ENCODE measurements at places on chromosomes 5 and 9. TPM values are rescaled to one million over a fixed set of nuclear protein-coding genes. Genes with fewer than 3 reads are reported as not detected.

Gene MELK
- 0.18 TPM for polyA plus RNA-seq

DNA sequence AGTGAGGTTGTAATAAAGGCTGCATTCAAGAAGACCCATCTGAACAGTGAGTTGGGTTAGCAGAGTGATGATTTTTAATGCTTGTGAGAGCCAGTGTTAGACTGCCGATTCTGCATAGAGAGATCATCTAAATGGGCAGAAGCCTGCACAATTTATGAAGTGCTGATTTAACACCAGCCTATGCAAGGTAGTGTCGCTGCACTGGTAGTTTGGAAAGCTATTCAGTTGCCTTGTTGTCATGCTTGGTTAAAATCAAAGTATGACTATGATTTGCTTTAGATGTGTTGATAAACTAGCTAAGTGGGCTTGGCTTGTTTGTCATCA lies 379 bp upstream of the LRRTM2 start:
- no peak overlapping the region for H3K27ac ChIP-seq
- no peak for DNase-seq
- no peaks in the 10 kb centered on the region for H3K36me3 ChIP-seq
- peaks cover 1% of the 10 kb centered on the region for H3K27me3 ChIP-seq
- no peak overlapping the region for H3K4me3 ChIP-seq

DNA sequence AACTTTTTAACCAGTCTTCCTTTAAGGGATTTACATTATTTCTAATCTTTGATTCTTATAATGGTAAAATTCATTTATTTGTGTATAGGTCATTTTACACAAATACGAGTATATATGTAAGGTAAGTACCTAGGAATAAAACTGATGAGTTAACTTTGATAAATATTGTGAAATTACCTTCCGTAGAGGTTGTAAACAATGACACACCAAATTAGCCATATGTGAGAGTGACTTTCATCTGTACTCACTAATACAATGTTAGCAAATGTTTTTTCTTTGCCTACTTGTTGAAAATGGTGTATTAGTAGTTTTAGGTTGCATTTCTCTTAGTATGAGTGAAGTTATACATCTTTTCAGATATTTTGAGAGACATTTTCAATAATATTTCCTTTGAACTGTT lies 42.6 kb upstream of the TSLP start:
- H3K4me1 ChIP-seq, result no peaks in the 10 kb centered on the region
- H3K27ac ChIP-seq, result no peak overlapping the region
- no peak overlapping the region for H3K4me3 ChIP-seq
- DNase-seq, result no peak

GRCh38 chr5:114858665-114859437 lies 310.9 kb downstream of the TRIM36 start:
- H3K4me3 ChIP-seq, result peak overlapping the region; percentile 89
- no peaks in the 10 kb centered on the region for H3K27me3 ChIP-seq
- peaks cover 67% of the 10 kb centered on the region for H3K4me1 ChIP-seq
- no peak for DNase-seq
- no peaks in the 10 kb centered on the region for H3K36me3 ChIP-seq

DNA sequence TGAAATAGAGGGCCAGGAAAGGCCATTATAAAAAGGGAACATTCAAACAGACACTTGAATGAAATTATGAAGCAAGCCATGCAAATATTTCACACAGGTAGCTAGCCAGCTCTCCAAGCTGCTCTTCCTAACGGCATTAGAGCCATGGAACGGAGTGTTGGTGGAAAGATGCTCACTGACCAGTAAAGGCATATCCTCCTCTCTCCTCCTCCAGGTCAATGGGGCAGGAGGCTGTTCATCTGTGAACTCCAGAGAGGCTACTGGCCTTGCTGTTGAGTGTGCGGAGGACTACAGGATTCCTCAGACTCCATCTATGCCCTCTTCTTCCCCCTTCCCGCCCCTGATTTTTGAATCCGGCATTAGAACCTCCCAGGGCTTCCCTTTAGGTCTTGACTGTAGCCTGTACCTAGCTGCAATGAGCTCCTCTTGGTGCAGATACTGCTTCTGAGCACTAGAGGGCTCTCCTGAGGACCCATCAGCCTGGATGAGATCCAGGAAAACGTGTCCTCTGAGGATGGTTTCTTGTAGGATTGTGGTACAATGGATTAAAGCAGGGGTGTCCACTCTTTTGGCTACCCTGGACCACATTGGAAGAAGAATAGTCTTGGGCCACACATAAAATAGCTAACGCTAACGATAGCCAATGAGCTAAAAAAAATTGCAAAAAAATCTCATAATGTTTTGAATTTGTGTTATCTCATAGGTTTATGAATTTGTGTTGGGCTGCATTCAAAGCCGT lies 162.2 kb downstream of the SREK1 start:
- no peak overlapping the region for H3K27ac ChIP-seq
- no peak for DNase-seq
- no peak overlapping the region for H3K4me3 ChIP-seq
- no peaks in the 10 kb centered on the region for H3K4me1 ChIP-seq
- H3K36me3 ChIP-seq, result no peaks in the 10 kb centered on the region

Gene TMEM252
- polyA plus RNA-seq, result not detected

DNA sequence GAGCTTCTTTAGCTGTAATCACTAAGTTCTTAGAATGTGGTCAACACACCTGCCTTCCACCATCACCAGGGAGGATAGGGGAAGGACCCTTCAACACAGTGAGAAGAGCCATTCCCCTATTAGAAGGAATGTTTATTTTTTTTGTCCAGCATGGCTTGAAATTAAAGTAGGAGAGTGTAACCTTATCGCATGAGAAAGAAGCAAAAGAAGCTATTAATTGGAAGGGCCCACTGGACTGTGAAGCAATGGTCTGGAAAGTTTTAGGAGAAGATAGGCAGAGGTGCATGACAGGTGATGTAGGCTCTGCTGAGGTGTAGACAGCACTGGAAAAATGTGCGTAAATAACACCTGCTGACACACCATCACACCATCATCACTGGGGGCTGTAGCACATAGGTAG lies 1526.0 kb downstream of the MAT2B start:
- no peaks in the 10 kb centered on the region for H3K27me3 ChIP-seq
- no peak for DNase-seq
- no peak overlapping the region for H3K27ac ChIP-seq
- no peaks in the 10 kb centered on the region for H3K4me1 ChIP-seq
- H3K4me3 ChIP-seq, result no peak overlapping the region
- H3K36me3 ChIP-seq, result no peaks in the 10 kb centered on the region

GRCh38 chr9:17757816-17758215 lies 178.9 kb downstream of the SH3GL2 start:
- DNase-seq, result no peak
- no peak overlapping the region for H3K4me3 ChIP-seq
- no peaks in the 10 kb centered on the region for H3K4me1 ChIP-seq
- no peak overlapping the region for H3K27ac ChIP-seq

DNA sequence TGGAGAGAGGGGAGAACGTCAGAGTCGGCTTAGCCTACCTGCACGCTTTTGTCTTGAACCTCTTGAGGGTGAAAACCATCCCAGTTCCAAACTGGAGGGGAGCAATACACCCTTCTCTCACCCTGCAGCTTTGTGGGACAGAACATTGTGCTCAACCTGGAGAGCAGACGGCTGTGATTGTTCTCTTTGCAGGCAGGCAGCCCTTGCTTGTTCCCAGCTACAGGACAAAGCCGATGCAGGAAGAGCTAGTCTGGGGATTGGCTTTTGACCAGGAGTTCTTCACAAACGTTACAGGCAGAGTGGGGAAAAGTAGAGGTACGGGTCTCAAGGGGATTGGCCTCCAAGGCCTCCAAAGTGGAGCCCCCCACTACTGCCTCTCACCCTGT lies 33.9 kb upstream of the ARHGAP26 start:
- H3K27me3 ChIP-seq, result no peaks in the 10 kb centered on the region
- peaks cover 55% of the 10 kb centered on the region for H3K4me1 ChIP-seq
- DNase-seq, result no peak
- no peaks in the 10 kb centered on the region for H3K36me3 ChIP-seq
- H3K4me3 ChIP-seq, result no peak overlapping the region
- peak overlapping the region; percentile 43 for H3K27ac ChIP-seq

DNA sequence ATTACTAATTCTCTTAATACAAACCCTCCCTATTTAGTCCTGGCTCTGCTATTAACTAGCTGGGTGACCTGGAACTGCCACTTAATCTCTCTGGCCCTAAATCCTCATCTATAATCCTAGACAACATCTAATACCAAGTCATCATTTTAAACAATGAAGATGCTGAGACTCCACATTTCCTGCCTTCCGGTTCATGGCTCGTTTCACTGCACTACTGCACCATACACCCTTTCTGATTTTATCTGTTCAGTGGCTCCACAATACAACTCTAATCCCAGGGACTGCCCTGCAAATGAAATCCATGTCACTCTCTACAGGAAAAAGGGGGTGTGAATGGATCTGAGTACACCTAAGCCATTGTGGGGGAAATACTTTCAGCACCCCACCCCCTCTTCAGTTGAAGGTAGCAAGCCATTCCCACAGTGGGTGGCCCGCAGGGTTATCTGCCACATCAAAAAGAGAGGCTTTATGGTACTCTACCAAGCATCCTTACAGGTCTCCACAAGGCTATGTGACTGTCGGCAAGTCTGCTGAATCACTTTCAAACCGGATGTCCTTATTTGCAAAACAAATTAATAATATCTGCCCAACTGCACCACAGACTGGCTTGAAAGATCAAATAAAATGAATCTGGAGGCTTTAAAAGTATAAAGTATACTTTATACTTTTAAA lies 89.5 kb downstream of the EPB41L4A start:
- no peaks in the 10 kb centered on the region for H3K36me3 ChIP-seq
- peaks cover 26% of the 10 kb centered on the region for H3K4me1 ChIP-seq
- peak overlapping the region; percentile 50 for H3K27ac ChIP-seq
- peak overlapping the region; percentile 56 for H3K4me3 ChIP-seq

- no peak for DNase-seq
- H3K4me1 ChIP-seq, result no peaks in the 10 kb centered on the region
- H3K27ac ChIP-seq, result no peak overlapping the region
These were observed 115.4 kb downstream of the EGFLAM start for GRCh38 chr5:38373743-38374142.

- H3K4me3 ChIP-seq, result no peak overlapping the region
- H3K27me3 ChIP-seq, result peaks cover 6% of the 10 kb centered on the region
- H3K36me3 ChIP-seq, result no peaks in the 10 kb centered on the region
- DNase-seq, result peak; percentile 50
- H3K4me1 ChIP-seq, result peaks cover 20% of the 10 kb centered on the region
- H3K27ac ChIP-seq, result no peak overlapping the region
These were observed 54.9 kb downstream of the COL15A1 start for GRCh38 chr9:98998441-98999151.

DNA sequence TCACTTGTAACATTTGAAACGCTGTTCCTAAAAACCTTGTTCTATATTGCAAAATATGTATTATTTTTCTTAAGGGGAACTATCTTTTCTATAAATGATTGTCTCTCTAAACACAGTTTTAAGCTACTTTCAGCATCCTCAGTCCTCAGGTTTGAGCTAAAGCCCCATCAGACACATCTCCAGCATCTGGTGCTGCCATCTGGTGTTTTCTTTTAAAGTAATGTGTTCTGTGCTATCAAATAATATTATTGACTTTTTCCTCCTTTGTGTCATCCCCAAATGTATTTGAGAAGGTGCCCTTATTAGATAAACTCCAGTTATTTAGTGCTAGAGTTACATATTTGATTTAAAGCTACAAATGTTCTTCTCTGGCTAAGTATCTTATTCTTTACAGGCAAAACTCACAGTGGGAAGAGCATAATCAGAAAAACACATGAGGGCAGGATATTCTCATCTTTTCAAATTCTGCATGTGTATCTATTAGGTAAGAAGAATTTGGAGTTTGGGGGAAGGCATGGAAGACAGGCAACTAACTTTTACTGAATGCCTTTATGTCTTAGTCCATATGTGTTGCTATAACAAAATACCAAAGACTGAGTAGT lies 27.5 kb downstream of the ZNF474 start:
- peaks cover 2% of the 10 kb centered on the region for H3K27me3 ChIP-seq
- no peak overlapping the region for H3K4me3 ChIP-seq
- H3K4me1 ChIP-seq, result no peaks in the 10 kb centered on the region
- DNase-seq, result no peak
- no peak overlapping the region for H3K27ac ChIP-seq

Gene PCA3
- not detected for polyA plus RNA-seq

GRCh38 chr5:44952376-44952775 lies 143.6 kb downstream of the MRPS30 start:
- H3K4me3 ChIP-seq, result no peak overlapping the region
- H3K27ac ChIP-seq, result no peak overlapping the region
- no peaks in the 10 kb centered on the region for H3K27me3 ChIP-seq
- no peaks in the 10 kb centered on the region for H3K4me1 ChIP-seq
- DNase-seq, result no peak

Gene EIF4E1B
- not detected for polyA plus RNA-seq

GRCh38 chr9:134850611-134851010 lies 30.0 kb upstream of the FCN2 start:
- no peaks in the 10 kb centered on the region for H3K4me1 ChIP-seq
- no peaks in the 10 kb centered on the region for H3K27me3 ChIP-seq
- H3K27ac ChIP-seq, result no peak overlapping the region
- no peak overlapping the region for H3K4me3 ChIP-seq
- H3K36me3 ChIP-seq, result no peaks in the 10 kb centered on the region

- H3K27ac ChIP-seq, result no peak overlapping the region
- no peak overlapping the region for H3K4me3 ChIP-seq
- H3K36me3 ChIP-seq, result no peaks in the 10 kb centered on the region
- no peak for DNase-seq
These were observed 242.7 kb downstream of the SYK start for GRCh38 chr9:91044354-91044753.

- no peaks in the 10 kb centered on the region for H3K4me1 ChIP-seq
- H3K4me3 ChIP-seq, result no peak overlapping the region
- H3K27me3 ChIP-seq, result peaks cover 5% of the 10 kb centered on the region
- peaks cover 13% of the 10 kb centered on the region for H3K36me3 ChIP-seq
These were observed 13.9 kb downstream of the ALDOB start for GRCh38 chr9:101421653-101422065.

Gene LRRC19
- polyA plus RNA-seq, result not detected

Gene TNFSF15
- polyA plus RNA-seq, result not detected

Gene CDC20B
- not detected for polyA plus RNA-seq
